ENCODE measurements at places on chromosomes 1 and 21.

- DNase-seq, result no peak
These were observed 112.2 kb downstream of the DISP1 start for GRCh38 chr1:222927031-222927430.

DNA sequence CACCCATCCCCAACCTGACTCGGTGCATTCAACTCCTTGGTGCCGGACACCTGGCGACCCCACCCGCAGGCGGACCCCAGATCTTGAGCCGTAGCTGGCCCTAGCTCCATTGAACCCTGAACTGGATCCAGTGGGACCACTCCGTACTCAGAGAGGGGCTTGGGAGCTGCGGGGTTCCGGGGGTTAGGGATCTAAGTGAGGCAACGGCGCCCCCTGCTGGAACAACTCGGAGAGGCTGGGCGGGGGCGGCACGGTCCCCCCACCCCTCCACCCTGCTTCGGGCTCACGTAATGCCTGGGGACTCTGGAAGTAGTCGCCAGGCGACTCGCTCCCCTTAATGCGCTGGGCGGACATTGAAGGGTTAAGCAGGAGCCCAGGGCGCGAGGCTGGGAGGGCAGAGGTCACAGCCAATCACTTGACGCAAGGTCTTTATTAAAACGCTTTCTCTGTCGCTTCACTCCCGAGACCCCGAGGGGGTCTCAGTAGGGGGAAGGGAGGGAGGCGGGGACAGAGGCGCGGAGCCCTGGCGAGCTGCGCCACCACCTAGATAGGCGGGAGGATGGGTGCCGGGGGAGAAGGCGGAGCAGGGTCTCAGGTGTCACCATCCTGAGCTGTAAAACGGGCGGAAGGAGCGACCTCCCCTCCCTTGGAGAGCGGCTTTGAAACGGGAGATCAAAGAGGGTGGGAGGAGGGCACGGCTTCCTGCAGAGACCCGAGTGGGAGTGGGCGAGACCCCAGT lies 704 bp upstream of the CRABP2 start:
- DNase-seq, result peak; percentile 71

- no peak for DNase-seq
These were observed 412.2 kb downstream of the MATN1 start for GRCh38 chr1:30310966-30311742.

GRCh38 chr1:19432943-19433718 lies 52.2 kb downstream of the CAPZB start:
- DNase-seq, result no peak

GRCh38 chr1:194786027-194786426 lies 1599.6 kb upstream of the B3GALT2 start:
- no peak for DNase-seq

DNA sequence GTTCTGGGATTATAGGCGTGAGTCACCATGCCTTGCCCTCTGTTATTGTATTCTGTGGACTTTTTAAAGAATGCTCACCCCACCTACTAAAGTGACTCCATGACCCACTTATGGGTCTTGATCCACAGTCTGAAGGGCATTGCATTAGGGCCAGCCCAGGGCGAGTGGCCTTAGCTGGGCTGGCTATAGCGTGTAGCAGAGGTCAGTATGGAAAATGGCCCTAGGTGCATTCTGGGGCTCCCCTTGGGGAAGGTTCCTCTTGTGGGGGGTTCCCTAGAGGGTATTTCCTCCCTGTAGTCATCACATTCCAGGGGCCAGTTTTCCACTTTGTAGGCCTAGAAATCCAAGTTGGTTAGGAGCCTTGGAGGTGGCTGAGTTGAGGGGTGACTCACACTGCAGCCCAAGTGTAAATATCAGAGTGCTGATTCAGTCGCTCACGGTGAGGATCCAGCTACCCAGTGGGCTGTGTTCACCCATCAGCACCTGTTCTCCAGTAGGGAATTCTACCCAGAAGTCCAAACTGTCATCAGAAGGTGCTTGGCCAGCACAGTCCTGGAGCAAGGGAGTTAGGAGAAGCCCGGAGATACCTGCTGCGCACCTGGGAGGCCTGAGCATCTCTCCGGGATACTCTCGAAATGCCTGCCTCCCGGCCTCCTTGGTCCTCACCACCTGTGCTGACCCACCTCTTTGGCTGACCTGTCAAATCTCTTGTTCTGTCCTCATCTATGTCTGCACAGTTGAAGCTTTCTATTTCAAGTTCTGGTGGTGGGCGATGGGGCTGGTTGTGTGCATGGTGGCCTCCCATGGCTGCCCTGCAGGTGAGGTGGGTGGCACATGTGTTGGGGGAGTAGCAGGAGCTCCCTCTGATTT lies 52.2 kb downstream of the NENF start:
- DNase-seq, result peak; percentile 31

GRCh38 chr1:208917723-208918122 lies 665.8 kb upstream of the CAMK1G start:
- no peak for DNase-seq

DNA sequence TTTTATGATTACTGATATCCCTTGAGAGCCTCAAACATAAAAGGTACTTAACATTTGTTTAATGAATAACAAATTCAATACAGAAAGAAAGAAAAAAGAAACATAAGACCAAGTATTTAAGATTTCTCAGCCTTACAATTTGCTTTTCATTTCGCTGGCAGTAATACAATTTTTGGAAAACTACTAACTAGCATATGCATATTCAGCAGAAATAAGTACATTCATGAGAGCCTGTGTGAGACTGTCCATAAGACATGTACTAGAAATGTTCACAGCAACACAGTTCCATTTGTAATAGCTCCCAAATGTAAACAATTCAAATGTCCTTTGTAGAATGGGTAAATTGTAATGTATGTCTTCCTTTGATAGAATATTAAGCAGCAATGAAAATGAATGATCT lies 119.2 kb downstream of the PTPN14 start:
- no peak for DNase-seq

DNA sequence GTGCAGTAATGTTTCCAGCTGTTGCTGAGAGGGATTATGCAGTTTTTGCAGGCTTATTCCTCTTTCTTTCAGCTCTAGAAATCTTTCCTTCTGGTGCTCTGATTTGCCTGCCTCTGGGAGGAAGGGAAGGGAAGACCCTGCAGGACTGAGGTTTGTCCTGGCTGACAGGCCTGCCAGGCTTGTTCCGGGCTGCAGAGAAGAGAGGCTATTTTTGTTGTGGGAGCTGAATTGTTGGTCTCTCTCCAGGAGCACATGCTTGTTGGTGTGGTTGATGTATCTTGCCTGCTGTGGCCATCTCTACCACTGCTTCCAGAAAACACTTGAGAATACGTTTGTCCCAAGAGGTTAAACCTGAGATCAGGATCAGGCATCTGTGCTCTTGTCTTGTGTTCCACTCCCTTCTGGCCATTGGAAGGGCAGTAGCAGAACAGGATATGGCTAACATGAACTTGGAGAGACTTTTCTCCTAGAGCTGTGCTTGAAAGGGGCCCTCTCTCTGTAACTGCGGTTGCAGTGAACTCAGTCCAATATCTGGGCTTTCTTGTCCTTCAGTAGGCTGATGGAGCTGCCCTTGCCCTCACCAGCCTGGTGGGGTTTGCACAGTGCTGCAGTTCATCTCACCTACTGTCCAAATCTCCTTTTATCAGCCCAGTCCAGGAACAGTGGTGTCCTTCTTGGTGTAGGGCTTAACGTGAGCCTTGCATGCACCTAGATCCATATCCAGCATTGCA lies 21.5 kb upstream of the SLC25A34 start:
- no peak for DNase-seq

DNA sequence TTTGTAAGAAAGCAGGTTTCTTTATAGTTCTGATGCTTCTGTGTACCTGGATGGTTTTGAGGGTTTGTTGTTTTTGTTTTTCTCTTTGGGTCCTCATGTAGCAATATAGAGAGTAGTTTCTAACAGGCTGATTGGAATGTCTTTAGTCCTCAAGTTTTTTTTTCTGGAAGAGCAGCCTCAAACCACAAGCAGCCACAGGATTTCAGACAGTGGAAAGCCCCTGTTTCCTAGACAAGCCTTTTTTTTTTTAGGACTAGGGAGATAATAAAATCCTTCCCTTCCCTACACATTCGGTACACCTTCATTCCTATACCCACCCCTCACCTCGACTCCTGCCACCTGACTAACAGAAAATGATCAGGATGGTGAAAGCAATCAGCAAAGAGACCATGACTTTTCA lies 47.6 kb downstream of the ACP6 start:
- DNase-seq, result no peak

DNA sequence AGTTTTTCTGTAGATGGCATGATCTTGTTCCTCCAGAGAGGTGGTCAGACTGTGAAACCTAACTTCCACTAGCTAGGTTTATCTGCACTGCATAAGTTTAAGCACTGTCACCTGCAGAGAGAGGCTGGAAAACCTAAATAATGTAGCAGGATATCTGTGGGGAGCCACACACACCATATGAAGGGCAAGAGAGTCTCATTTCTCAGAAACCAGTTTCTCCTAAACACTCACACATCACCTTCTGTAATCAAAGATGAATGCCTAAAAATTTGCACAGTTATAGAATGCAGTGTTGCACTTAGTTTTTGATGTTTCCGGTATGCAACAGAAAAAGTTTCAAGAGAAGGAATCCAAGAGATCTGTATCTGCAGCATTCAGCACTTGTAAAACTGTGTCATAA lies 654.6 kb downstream of the ADGRL2 start:
- no peak for DNase-seq

DNA sequence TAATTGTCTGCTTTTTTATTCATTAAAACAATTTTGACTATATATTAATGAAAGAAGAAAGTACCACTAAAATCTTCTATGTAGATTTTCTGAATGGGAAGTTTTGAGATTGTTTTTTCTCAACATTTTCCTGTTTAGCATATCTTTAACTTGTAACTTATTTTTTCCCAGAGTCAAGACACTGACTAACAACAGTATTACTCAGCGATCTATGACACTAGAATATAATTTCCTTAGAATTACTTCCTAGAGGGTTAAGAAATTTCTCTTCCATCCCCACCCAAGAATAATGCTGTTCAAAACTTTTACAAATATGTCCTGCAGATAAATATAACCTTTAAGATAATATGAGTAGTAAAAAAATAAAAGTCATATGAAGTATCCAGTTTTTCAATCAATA lies 218.2 kb upstream of the NR5A2 start:
- no peak for DNase-seq

DNA sequence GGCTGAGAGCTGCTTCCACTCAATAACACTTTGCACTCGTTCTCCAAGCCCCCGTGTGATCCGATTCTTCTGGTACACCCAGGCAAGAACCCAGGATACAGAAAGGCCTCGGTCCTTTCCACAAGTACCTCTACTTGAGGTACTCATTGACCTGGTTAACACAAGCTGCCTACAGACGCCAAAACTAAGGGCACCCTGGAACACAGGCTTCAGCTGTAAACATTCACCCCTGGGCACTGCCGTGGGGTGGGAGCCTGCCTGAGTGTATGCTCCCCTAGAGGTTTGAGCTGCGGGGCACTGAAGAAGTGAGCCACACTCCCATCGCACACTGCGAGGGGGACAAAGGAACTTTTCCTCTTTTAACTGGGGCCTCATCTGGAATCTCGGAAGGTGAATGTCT lies 30.5 kb downstream of the LRRC3 start:
- DNase-seq, result no peak

GRCh38 chr1:223811634-223812101 lies 34.1 kb downstream of the TP53BP2 start:
- no peak for DNase-seq

GRCh38 chr21:38260426-38260825 lies 3.6 kb downstream of the KCNJ15 start:
- DNase-seq, result no peak

- no peak for DNase-seq
These were observed 136.6 kb upstream of the ZNF648 start for GRCh38 chr1:182198006-182198605.

GRCh38 chr1:11056504-11056903 lies 3.3 kb downstream of the SRM start:
- DNase-seq, result no peak
